ENCODE measurements at places on chromosomes 16 and 17. TPM values are rescaled to one million over a fixed set of nuclear protein-coding genes. Genes with fewer than 3 reads are reported as not detected.

GNG13 gene
- not detected for polyA plus RNA-seq

SLC16A5 gene
- 6.9 TPM for polyA plus RNA-seq

TOX3 gene
- 1.1 TPM for polyA plus RNA-seq

SPNS2 gene
- 11.5 TPM for polyA plus RNA-seq

INCA1 gene
- polyA plus RNA-seq = 64.4 TPM

KRTAP4-1 gene
- not detected for polyA plus RNA-seq

SLC9A5 gene
- polyA plus RNA-seq = 4.8 TPM

NUP85 gene
- 52.6 TPM for polyA plus RNA-seq

KCNJ18 gene
- polyA plus RNA-seq = 1.0 TPM

C17orf67 gene
- 2.9 TPM for polyA plus RNA-seq

CLDN9 gene
- polyA plus RNA-seq = 0.34 TPM

DNAI2 gene
- 80.5 TPM for polyA plus RNA-seq

ABCA6 gene
- polyA plus RNA-seq = 3.1 TPM

P2RX5 gene
- 3.7 TPM for polyA plus RNA-seq

TEDC2 gene
- polyA plus RNA-seq = 7.7 TPM

KRT12 gene
- polyA plus RNA-seq = 0.26 TPM

SLC6A2 gene
- 16.6 TPM for polyA plus RNA-seq

GJD3 gene
- polyA plus RNA-seq = not detected

TAC4 gene
- polyA plus RNA-seq = not detected

EXOC3L1 gene
- polyA plus RNA-seq = 2.6 TPM

C1QTNF1 gene
- 22.5 TPM for polyA plus RNA-seq

KRT27 gene
- 0.58 TPM for polyA plus RNA-seq

SF3B3 gene
- polyA plus RNA-seq = 134 TPM

PRR35 gene
- 1.7 TPM for polyA plus RNA-seq

TBC1D3 gene
- not detected for polyA plus RNA-seq

SYNRG gene
- 72.2 TPM for polyA plus RNA-seq

PPP1R1B gene
- polyA plus RNA-seq = 63.1 TPM

NOG gene
- polyA plus RNA-seq = 0.92 TPM

CD300H gene
- not detected for polyA plus RNA-seq

HS3ST3A1 gene
- polyA plus RNA-seq = 3.9 TPM

KRTAP17-1 gene
- not detected for polyA plus RNA-seq

UNC45B gene
- 2.2 TPM for polyA plus RNA-seq

SMCR8 gene
- 20.3 TPM for polyA plus RNA-seq

ADAMTS18 gene
- 0.65 TPM for polyA plus RNA-seq

CDIPT gene
- 68.7 TPM for polyA plus RNA-seq
